Ureter (tissue), 1 donor: ENCODE measurements at places on chromosomes 5 and 9. TPM values are rescaled to one million over a fixed set of nuclear protein-coding genes. Genes with fewer than 3 reads are reported as not detected.

GRCh38 chr9:29160763-29161353, 1587.6 kb upstream of the C9orf72 start:
- DNase-seq, result no peak

GRCh38 chr9:119375892-119376291, 6.7 kb upstream of the BRINP1 start:
- peak; percentile 43 for DNase-seq

DNA sequence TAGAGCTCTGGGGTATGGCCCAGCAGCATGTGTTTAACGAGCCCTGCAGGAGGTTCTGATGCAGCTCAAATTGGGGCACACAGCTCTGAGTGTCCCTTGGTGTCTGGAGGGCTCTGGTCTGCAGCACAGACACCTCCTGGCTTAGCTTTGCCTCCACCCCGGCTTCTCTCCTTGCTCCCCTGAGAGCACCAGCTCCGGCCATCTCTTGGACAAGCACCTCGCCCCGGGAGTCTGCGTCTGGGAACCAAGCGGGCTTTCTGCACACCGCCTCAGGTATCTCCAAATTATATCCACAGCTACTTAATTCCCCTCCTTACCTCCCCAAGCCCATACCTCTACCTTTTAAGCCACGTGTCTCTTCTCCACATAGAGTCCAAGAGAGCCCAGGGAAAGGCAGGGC, 83.7 kb upstream of the IRX4 start:
- DNase-seq, result no peak

DNA sequence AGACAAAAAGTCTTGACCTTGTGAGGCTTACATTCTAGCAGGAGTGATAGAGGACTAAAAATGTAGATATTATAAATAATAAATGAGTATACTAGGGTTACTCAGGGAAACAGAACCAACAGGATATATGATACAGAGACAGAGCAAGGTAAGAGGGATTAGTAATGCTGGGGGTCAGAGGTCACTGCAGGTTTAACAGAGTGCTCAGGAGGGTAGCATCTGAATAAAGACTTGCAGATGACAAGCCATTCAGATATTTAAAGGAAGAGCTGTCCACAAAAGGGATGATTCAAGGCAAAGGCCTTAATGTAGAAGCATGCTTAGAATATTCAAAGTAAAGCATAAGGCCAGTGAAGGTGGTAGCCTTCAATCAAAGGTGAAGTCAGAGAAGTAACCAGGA, 65.6 kb upstream of the SEMA6A start:
- no peak for DNase-seq

- no peak for DNase-seq
These were observed 14.3 kb downstream of the CDK20 start for GRCh38 chr9:87959916-87960581.

- DNase-seq, result no peak
These were observed 69.9 kb downstream of the TRPM6 start for GRCh38 chr9:74817816-74818215.

GRCh38 chr9:117074784-117075520, 339.9 kb downstream of the ASTN2 start:
- no peak for DNase-seq

DNA sequence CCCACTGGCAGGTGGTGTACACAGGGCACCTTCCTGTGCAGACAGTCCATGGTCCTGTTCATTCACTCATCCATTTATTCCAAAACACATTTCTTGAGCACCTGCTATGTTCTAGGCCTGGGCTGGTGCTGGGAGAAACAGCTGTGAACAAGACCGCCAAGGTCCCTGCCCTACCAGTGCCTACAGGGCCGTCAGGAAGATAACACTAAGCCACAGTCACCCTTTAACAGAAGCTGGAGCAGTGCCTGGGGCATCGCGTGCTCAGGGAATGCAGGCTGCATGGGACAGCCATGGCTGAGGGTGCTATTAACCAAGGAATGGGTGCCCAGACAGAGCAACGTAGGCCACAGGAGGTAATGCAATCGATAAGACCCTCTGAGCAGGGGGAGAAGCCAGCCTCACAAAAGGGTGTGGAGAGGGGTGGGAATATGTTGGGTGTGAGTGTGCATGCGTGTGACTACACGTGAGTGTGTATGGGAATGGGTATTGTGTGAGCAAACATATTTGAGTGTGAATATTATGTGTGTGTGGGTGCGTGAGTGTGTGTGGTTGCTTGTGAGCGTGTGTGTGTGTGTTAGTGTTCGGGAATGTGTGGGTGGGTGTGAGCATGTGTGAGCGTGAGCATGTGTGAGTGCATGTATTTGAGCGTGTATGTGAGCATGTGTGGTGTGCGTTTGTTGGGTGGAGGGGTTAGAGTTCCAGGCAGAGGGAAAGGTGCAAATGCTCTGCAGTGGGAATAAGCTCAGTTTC, 19.1 kb downstream of the DUSP1 start:
- no peak for DNase-seq

DNA sequence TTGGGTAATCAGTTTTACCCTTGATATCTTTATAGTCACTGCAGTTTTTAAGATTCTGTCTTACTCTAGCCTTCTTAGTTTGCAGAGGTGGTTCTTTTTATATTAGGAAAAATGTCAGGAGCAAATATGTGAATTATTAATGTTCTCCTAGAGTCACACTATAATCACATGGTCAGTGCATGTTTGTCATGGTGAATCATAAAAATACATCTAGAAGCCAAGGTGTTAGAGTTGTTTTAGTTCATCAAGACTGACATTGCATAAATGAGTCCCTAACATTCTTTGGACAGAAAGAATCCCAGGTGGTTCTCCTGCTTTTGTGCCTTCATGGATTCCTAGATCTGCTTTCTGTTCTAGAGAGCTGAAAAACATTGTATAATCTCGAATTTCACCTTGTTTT, 22.9 kb downstream of the ATG10 start:
- DNase-seq, result no peak

DNA sequence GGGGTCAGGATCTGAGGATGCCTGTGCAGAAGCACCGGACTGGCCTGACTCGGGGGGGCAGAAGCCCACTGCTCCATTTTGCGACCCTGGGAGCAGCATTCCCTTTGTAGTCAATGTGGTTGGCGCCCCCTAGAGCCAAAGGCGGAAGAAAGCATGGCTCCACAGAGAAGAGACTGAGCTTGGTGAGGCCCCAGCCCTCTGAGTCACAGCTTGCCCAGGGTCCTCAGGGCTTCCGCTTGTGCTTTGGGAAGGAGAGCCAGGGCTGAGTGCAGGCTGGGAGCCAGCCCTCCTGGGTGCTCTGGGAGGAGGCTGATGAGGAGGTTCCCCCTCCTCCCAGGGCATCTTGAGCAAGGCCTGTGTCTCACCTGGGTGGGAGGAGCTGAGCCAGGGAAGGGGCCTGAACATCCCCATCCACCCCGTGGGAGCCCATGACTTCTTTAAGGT, 5.5 kb upstream of the AQP3 start:
- DNase-seq, result peak; percentile 82

GRCh38 chr5:95619096-95619495, 791 bp upstream of the GPR150 start:
- no peak for DNase-seq

GRCh38 chr5:140238756-140239155, 63.8 kb downstream of the CYSTM1 start:
- no peak for DNase-seq

Gene RIGI
- 10.0 TPM for total RNA-seq

Gene TMC1
- total RNA-seq, result 3.5 TPM

Gene SERINC5
- 89.9 TPM for total RNA-seq

Gene JAKMIP2
- total RNA-seq, result 1.3 TPM

Gene ZNF189
- total RNA-seq, result 21.5 TPM

Gene RLN2
- 0.55 TPM for total RNA-seq

Gene IFNA2
- total RNA-seq, result not detected
